ENCODE measurements at places on chromosomes 2 and 18.

- no peak for DNase-seq
Measured at GRCh38 chr2:156452971-156453370, 16.8 kb downstream of the GPD2 start.

DNA sequence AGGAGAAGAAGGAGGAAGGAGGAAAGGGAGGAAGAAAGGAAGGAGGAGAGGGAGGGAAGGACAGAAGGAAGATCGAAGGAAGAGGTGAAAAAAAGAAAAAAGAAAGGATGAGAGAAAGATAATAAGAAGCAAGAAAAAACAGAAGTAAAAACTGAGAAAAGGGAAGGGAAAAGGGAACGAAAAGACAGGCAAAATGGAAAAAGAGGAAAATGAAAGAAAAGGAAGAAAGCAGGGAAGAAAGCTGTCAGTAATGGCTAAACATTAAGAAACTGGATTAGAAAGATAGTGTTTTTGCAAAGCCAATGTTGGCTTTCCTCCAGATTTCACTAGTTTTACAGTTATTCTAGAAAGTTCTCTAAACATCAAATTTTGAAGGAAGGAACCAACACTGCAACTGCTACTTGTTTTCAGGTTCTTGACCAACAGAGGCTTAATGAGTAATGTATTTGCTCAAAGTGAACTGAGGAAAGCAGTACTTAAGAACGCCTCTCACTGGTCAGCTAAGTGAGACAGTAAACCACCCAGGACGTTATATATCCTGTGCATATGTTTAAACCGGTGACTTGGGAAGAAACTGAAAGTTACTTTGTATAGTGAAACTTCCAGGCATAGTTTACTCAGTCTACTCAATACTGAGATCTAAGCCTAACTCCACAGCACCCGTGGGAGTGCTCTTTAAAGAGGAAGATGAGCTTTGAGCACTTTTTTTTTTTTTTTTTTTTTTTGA is 286.2 kb upstream of the TRIB2 start:
- no peak for DNase-seq

DNA sequence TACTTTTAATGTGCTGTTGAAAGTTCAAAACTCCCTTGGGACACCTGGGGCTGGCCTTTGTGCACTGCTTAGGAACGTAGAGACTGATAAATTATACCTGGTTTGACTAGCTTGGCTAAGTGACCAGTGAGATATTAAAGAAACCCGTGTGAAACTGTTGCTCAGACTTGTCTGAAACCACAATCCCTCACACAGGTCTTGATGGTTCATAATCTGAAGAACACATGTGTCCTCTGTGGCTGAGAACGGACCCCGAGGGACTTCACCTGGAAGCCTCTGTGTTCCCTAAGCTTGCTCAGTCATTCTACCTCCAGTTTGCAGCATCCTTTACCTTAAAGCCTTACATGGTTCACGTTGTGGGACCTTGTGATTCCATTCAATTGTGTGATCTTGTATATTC is 218.8 kb downstream of the CBLN2 start:
- no peak for DNase-seq

DNA sequence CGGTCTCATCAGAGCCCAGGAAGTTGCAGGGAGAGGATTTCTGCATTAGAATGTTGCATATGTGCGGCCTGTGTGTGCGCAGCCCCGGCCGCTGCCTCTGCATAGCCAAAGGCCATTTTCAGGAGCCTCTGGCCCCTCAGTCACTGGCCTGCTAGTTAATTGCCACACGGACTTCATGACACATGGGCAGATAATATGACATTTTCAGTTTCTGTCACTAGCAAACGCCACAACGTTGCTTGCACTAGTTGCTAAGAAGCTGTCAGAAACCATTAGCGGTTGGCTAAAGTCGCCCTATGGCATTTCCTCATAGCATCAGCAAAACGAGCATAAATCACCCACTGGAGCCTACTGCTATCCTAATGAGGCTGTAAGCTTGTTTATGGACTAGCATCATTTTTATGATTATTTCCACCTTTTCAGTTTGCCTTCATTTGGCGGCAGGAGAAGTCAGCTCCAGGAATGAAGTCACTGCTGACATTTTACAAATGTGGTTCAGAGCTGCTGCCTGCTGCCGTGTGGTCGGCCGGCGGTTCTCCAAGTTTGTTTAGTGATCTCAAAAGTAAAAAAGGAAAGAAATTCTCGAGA is 73.7 kb downstream of the MEIS1 start:
- DNase-seq, result no peak

- DNase-seq, result no peak
Measured at GRCh38 chr2:233831011-233831721, 23.2 kb downstream of the HJURP start.

GRCh38 chr2:143525402-143525860 is 396.2 kb downstream of the ARHGAP15 start:
- DNase-seq, result no peak

DNA sequence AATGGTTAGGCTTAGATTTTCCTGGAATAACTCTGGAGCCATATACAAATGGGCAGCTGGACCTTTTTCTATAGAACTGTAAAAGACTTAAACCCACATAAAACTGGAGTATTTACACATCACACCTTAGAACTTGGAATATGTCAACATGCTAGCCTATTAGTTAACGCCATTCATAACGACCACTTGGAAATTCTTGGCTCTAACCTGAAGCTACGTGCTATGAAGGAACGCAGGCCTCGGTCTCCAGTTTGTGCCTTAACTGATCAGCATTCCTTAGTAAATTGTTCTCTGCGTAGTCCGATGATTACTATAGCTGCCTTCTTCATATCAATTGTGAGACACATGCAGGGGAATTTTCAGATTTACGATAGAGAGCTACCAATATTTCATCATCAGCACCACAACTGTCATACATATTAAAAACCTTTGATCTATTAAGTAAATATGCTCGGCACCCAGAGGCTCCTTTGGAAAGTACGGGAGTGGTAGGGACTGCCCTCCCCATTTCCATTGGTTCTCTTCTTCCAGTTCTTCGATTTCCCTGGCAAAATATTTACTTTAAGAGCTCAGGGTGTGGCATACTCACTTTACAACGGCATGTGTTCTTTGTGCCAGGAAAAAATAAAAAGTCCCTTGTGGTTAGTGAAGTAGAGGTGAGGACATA is 17.5 kb upstream of the CCL20 start:
- no peak for DNase-seq

DNA sequence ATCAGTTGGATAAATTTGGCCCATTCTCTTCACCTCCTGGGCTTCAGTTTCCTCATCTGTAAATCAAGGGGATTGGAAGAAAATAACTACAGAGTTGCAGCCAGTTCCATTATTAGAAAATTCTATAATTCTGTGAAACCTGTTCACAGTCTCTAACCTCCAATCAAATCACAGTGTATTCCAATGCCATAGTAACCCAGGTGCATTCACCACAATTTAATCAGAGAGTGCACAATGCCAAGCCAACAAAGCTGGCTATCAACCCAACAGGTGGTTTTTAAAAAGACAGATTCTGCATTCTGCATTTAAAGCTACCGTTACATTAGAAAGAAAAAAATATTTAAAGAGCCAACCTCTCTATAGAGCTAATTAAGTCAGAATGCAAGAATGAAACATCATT is 308.6 kb downstream of the RNF144A start:
- peak; percentile 71 for DNase-seq

- DNase-seq, result no peak
Measured at GRCh38 chr18:62377131-62377807, 52.2 kb downstream of the TNFRSF11A start.

- no peak for DNase-seq
Measured at GRCh38 chr18:62331581-62332356, 6.7 kb downstream of the TNFRSF11A start.

- DNase-seq, result no peak
Measured at GRCh38 chr2:233461481-233461891, 105.1 kb downstream of the USP40 start.
